ENCODE measurements at places on chromosomes 13 and 19.

DNA sequence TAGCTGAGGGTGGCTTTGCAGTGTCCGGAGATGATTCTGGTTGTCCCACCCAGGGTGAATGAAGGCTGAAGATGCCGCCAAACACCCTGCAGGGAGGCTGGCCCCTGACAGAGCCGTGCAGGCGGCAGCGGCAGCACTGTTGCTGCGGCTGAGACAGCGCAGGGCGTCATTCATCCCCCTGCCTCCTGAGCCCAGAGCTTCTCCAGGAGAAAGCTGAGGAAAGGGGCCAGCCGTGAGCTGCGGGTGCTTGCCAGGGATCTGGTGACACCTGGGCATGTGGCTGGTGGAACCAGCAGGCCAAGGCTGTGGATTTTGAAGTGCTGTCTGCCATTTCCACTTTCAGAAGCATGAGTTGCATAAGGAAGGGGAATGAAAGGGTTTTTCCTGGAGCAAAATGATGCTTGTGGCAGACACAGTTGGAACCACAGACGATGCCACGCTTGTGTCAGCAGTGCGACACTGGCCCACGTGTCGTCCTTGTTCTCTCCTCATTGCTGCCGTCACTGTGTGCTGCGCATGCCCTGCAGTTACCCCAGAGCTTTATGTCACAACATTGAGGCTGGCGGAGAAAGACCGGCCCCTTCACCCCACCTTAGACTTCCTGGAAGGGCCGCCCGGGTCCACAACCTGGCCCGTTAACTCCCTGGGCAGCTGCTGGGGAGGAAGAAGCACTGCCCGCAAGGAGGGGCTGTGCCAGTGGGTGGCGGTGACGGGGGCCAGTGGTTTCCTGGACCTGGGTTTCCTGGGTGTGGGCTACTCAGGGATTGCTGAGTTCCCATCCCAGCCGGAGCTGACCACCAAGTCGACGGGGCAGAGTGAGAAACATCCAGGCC is 22.7 kb downstream of the TFDP1 start:
- DNase-seq, result no peak

DNA sequence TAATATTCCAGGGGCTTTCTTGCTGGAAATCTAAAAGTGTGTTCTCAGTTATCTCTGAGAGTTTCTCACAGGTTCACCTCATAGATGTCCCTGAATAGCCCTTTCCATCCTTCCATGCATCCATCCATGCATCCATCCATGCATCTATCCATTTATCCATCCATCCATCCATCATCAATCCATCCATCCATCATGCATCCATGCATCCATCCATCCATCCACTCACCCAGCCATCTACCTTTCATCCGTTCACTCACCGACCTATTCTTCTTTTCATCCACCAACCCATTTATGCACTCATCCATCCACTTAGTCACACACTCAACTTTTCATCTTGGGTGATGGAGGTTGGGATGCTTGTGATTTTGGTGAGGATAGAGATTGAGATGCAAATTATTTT is 7.4 kb upstream of the ADGRE3 start:
- no peak for DNase-seq

- DNase-seq, result no peak
Measured at GRCh38 chr19:47187797-47188196, 43.2 kb downstream of the BBC3 start.

- DNase-seq, result no peak
Measured at GRCh38 chr13:80199585-80200292, 141.2 kb downstream of the SPRY2 start.

DNA sequence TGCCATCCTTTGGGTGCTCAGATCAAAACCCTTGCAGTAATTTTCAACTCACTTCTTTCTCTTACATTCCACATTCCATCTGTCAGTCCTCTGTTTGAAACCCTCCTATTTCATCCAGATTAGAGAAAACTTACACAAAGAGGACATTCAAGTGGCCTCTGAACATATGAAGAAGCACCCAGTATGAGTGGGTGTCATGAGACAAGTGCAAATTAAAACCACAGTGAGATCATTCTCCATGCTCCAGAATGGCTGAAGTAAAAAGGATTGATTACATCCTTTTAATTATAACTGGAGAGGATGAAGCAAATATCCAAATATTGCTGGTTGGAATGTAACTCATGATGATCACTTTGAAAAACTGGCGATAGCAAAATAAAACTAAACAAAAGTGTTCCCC is 96.5 kb downstream of the MIPEP start:
- no peak for DNase-seq

- DNase-seq, result no peak
Measured at GRCh38 chr13:95678967-95679366, 2.0 kb downstream of the DNAJC3 start.

- DNase-seq, result no peak
Measured at GRCh38 chr19:29645911-29646310, 19.4 kb upstream of the PLEKHF1 start.

DNA sequence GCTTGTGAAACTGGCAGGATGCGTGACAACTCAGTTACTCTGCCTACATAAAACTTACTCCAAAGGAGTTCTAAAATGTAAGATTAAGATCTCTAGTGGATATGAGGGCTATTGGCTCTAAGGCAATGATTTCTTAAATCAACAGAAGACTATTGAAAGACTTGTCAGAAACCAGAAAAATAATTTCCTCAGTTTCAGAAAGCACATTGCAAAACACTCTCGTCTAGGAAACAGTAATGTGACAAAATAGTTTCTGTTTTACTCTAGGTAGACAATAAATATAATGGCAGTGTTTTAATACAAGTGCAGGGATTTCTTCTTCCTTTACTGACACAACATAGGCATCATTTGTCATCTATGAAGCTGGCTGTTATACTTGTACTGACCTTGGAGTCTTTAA is 230.1 kb downstream of the KCTD12 start:
- DNase-seq, result no peak

- no peak for DNase-seq
Measured at GRCh38 chr13:26965952-26966700, 205.5 kb downstream of the USP12 start.

GRCh38 chr19:55231391-55232285 is 3.1 kb upstream of the TMEM86B start:
- DNase-seq, result no peak

DNA sequence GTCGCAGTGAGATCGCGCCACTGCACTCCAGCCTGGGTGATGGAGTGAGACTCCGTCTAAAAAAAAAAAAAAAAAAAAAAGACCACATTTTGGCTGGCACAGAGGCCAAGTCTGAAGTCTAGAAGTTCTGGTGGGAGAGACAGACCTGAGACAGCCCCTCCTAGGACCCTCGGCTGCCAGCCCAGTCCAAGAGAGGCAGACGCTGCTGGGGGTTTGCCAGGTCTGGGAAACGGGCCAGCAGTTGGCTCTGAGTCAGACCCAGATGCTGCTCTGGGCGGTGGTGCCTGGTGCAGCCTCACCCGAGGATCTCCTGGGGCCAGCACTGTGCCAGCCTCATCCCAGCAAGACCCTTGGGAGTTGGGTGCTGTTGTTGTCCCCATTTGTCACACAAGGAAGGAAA is 5.8 kb downstream of the FCHO1 start:
- no peak for DNase-seq

DNA sequence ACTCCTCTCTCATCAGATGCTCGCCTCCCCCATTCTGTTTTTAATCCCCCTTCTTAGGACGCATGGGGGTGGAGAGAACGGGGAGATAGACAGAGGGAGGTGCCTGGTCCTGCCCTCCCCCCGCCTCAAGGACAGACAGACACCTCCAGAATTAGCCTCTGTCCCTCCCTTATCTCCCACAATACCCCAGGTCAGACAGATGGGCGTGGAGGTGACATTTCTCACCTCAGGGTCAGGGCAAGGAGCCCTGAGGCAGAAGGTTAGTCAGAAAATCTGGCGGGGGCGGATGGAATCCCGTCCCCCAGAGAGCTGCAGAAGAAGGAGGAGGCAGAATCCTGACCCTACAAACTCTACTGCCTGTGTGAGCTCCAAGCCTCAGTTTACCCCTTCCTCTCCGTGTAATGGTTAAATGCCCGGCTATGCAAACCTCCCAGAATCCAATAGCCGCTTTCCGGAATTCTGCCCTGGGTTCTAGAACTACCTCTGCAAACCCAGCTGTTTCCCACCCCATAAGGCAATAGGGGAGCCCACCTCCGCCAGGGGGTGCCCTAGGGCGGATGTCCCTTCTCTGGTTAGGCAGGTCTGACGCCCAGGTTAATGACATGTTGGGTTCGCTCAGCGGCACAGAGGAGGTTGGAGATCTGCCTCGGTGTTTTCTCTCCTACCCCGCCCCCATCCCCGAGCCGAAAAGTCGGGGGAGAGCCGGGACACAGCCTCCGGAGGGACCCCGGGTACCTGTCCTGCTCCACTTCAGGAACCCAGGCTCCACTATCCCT is 900 bp downstream of the PPP1R13L start:
- DNase-seq, result peak; percentile 61

DNA sequence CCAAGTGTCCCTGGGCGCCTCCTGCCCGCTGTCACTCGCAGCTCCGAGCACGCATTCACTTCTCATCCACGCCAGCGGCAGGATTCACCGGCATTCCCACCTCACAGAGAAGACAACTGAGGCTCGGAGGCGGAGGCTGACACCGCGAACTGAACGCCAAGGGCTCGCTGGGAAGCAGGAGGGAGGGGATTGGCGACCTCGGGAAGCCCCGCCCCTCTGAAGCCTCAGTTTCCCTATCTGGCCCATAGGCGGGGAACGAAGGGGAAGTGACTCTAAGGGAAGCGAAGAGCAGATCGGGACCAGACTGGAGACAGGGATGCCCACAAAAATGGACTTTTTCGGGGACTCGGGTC is 256 bp downstream of the MICOS13 start:
- peak; percentile 26 for DNase-seq

DNA sequence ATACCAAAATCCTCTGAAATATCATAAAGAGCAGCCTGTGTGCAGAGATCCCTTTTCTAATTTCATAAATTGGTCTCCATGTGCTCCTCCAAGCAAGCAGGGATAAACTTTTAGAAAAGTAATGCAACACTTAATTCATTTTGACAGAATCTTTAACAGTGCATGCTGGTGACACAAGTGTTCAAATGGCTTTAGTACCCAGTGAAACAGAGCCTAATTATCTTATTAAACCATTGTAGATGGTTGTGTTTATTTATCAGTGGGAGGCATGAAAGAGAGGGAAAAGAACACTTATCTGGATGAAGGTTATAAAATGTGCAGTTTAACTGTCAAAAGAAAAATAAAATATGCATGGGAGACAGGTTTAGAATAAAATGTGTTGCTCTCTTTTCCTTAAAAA is 945.0 kb upstream of the PCDH20 start:
- DNase-seq, result no peak

GRCh38 chr19:52724701-52725514 is 9.9 kb downstream of the ZNF611 start:
- DNase-seq, result no peak

DNA sequence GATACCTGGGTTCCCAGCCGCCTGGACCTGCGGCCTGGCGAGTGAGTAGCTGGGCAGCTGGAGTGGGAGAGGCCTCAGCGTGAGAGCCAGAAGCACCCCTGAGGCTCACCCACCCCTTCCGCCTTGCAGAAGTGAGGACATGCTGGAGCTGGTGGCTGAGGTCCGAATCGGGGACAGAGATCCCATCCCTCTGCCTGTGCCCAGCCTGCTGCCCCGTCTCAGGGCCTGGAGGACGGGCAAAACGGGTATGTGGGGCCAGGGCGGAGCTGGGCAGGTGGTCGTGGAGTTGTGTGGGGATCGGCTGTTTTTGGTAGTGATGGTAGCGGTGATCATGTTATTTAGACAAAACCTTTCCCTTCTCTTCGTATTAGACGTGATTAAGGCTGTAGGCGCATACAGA is 4.6 kb downstream of the SCAF1 start:
- no peak for DNase-seq

GRCh38 chr13:58093394-58093793 is 461.9 kb downstream of the PCDH17 start:
- no peak for DNase-seq
